Glomerular endothelial cell (primary cell): ENCODE measurements at places on chromosomes 4 and X. TPM values are rescaled to one million over a fixed set of nuclear protein-coding genes. Genes with fewer than 3 reads are reported as not detected.

GRCh38 chr4:39154009-39154408 lies 28.3 kb upstream of the WDR19 start:
- DNase-seq = no peak

- DNase-seq = no peak
These were observed 315.5 kb downstream of the CAMK2D start for GRCh38 chr4:113446019-113446418.

DNA sequence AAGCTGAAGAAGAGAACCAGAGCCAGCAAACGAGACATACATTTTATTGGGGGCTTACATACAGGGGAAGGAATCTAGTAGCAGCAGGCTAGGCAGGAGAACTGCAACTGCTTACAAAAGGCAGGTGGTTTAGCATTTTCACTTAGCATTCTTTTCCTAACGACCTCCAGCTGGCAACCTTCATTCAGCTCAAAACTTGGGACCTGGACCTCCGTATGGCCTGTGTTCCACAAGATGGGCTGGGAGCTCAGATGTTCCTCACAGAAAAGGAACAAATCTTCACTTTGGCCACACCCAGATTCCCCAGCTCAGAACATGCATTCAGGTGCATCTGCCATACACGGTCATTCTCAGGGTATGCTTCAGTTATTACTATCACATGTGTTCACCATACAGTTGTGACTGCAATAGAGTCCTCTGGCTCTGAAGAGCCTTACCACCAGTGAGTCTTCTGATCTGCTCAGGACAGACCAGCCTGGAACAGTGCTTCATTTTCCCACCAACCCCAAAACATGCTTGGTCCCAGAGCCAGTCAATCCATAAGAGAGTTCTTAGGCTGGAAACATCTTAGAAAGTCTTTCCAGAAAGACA lies 29.6 kb upstream of the AP1AR start:
- no peak for DNase-seq

- DNase-seq = peak; percentile 98
These were observed 49.2 kb upstream of the PRSS48 start for GRCh38 chr4:151227731-151228130.

DNA sequence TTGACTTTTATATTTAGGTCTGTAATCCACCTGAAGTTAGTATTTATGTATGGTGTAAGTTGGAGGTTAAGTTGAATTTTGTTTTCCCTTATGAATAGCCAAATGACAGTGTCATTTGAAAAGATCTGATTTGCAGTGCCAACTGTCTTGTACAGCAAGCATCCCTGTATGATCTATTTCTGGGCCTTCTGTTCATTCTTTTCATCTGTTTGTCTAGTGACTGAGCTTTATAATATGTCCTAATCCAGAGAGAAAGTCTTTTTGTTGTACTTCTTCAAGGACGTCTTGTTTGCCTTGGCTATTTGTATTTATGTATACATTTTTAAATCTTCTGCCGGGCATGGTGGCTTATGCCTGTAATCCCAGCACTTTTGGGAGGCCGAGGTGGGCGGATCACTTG lies 39.6 kb downstream of the CDKL5 start:
- DNase-seq = no peak

Gene CSAG3
- total RNA-seq = not detected in 2 replicates

DNA sequence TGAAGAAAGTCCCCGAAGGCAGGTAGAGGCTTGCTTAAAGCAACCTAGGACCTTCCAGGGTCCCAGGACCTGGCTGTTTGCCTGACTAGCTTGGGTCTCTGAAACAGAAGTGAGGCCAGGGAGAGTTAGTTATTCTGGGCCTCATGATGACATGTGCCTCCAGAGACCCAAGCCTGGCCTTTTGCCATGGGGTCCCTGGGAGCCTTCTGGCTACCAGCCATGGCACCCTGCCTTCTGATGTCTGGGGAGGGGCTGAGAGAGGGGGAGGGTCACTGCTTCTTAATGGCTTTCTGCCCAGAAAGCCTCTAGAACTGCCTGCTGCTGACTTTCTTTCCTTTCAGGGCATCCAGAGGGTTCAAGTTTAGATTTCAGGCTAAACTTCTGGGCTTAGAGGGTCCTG lies 1.0 kb upstream of the STARD8 start:
- DNase-seq = no peak

GRCh38 chr4:52864793-52865192 lies 2.7 kb downstream of the RASL11B start:
- DNase-seq = no peak
